ENCODE measurements at places on chromosomes 12 and 14.

DNA sequence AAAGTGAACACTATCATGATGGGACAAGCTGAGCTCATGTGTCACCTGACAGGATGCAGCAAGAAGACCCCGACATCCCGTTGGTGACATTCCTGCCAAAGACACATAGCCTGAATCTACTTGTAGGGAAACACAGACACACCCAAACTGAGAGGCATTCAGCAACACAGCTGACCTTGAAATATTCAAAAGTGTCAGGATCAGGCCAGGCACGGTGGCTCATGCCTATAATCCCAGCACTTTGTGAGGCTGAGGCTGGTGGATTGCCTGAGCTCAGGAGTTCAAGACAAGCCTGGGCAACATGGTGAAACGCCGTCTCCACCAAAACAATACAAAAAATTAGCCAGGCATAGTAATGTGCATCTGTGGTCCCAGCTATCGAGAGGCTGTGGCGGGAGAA is 232.0 kb upstream of the PLXNC1 start:
- no peak for DNase-seq

- no peak for DNase-seq
These were observed 15.7 kb downstream of the CAPZA3 start for GRCh38 chr12:18753481-18754123.

- no peak for DNase-seq
These were observed 70.1 kb downstream of the SYNE2 start for GRCh38 chr14:63922696-63923421.

GRCh38 chr14:101360054-101360911 is 201.0 kb upstream of the DIO3 start:
- DNase-seq: no peak
